ENCODE measurements at places on chromosomes 11 and 22.
A peak's percentile ranks its signal among the peaks of the same experiment; 100 is the strongest.

GRCh38 chr11:87438416-87438815 lies 400.7 kb downstream of the TMEM135 start:
- DNase-seq = no peak

- DNase-seq = no peak
These were observed 4.3 kb downstream of the SELENOM start for GRCh38 chr22:31103111-31103510.

GRCh38 chr11:64438986-64439771 lies 80.2 kb downstream of the RPS6KA4 start:
- DNase-seq = no peak

GRCh38 chr11:30585892-30586250 lies 282 bp downstream of the MPPED2 start:
- DNase-seq = no peak

GRCh38 chr11:2952290-2952689 lies 23.1 kb upstream of the PHLDA2 start:
- DNase-seq = no peak

DNA sequence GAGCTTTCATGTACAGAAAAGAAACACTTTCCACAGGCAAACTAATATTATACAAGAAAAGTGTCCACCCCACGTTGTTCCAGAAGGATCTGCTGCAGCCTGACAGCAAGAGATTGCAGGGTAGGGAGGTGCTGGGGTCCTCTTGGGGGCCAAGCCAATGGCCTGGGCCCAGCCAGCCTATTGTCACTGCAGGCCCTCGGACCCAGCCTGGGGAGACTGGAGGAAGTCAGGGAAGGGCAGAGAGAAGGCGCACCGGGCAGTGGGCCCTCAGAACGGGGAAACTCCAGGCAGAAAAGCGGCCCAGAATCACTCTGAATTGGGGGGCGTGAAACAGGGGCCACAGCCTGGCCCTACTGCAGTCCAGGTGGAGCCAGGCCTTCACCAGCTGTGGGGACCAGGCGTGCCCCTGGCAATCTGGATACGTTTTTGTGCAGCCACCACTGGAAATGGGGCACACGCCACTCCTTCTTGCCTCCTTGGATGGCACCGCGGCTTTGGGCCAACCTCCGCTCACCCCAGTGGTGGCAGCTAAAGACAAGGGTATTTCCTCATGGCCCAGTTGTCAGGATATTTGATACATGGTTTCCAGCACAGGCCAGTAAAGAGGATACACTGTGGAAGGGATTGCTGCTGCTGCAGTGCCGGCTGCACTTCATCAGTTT lies 3.9 kb upstream of the NAP1L4 start:
- no peak for DNase-seq

- DNase-seq = no peak
These were observed 36.1 kb downstream of the ME3 start for GRCh38 chr11:86636275-86636674.

DNA sequence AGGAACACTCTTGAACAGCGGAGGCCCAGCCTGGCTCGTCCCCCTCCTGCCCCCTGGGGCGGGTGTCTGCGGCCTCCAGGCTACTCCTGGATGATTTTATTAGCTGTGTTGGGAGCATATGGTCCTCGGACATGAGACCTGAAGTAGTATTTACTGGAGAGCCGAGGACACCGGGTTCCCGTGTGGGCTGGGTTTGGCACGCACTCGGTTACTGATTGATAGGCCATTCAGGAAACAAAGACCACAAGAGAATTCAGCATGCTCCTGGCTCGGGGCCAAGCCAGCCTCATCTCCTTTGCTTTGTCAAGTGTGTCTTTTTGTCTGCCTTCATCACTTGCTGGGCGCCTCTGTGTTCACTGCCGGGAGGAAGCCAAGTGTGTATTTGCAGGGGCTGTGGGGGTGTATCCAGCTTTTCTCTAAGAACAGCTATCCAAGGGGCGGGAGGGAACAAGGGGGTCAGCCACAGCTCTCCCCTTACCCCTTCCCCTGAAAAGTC lies 9.7 kb downstream of the FXYD2 start:
- DNase-seq = peak; percentile 91

DNA sequence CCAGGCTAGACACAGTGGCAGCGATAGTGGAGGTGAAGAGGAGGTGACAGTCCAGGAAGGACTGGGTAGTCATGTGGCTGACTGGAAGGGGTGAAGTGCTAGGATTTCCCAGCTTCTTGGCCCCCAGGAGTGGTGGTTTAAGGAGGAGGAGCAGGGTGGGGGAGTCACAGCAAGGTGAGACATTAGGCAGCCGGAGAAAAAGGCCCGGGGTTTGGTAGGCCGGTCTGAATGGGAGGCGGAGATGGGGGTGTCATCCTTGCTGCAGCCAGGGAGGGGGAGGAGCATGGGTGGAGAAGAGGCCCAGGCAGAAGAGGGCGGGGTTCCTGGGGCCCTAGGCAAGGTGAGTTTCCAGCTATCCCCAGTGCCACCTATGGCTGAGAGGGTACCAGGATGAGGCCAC lies 6.1 kb downstream of the SIPA1 start:
- no peak for DNase-seq

DNA sequence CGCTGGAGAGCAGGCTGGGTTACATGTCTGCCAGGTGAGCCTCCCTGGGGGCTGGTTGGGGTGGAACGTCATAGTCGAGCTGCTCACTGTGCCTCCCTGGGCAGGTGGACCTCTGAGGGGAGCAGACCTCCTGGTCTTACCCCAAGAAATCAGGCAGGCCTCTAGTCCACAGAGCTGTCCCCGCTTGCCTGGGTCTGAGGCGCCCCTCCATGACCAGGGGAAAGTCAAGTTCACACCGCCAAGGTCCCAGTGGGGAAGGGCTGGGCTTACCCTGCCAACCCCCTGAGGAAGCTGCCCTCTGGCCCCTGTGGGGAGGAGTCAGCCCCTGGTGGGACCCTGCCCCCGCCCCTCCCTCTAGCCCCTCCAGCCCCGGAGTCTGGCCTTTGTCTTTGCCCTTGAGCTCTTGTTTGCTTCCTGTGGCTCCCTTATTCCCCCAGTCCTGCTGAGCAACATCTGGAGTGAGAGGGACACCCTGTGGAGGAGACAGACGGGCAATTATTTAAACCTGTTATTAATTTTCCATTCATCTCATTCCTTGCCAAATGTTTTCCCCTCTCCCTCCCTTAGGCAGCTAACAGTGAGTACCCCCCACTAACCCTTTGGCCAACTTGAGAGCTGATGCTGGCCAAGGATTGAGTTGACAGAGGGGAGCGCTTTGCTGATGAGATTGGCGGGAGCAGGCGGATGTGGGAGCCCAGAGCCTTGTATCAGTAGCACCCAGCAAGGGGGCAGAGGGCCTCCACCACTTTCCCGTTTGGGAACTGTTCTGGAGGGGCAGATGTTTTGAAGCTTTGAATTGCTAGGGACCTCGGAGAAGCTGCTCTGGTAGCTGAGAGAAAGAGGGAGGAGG lies 83.4 kb downstream of the CEP164 start:
- no peak for DNase-seq

DNA sequence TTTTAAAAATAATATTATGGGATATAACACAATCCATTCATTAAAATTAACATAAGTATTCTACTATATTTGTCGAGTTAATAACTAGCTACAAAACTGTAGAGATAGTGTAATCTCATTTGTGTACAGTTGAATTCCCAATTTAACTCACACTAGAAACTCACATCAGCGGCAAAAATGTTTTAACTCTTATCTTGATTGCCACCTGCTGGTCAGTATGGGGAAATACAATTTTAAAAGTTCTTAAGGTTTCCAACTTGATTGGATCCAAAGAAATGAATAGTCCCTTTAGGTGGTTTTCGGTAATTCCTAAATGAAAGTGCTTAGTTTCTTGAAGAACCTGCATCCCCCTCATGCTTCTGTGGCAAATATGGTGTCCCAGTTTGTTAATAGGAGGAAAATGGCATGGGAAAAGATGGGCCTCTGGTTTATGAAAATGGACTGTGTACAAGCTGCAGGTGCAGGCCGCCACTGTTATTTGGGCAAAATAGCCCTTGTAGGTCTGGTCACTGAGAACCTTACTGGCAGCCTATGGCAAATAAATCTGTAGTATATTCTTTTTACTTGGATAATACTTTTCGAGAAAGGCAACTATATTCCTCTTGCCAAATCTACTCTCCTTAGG lies 33.7 kb upstream of the SLC17A6 start:
- DNase-seq = no peak

GRCh38 chr22:38221908-38222796 lies 20.4 kb downstream of the MAFF start:
- DNase-seq = no peak

GRCh38 chr22:24400034-24400725 lies 27.2 kb upstream of the ADORA2A start:
- DNase-seq = no peak

DNA sequence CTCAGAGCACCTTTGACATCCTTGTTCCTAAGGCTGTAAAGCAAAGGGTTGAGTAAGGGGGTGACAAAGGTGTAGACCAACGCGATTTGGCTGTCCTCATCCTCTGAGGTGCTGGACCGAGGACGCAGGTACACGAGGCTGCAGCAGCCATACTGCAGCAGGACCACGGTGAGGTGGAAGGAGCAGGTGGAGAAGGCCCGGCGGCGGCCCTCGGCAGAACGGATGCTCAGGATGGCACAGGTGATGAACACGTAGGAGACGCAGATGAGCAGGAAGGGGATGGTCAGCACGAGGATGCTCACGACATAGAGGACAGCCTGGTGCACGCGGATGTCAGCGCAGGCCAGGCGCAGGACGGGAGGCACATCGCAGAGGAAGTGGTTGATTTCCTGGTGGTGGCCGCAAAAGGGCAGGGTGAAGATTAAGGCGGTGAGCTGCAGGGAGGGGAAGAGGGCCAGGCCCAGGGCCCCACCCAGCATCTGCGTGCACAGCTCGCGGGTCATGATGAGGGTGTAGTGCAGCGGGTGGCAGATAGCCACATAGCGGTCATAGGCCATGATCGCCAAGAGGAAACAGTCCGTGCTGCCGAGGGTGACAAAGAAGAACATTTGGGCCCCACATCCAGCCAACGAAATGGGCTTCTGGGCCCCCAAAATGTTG lies 632 bp downstream of the OR10Q1 start:
- no peak for DNase-seq

DNA sequence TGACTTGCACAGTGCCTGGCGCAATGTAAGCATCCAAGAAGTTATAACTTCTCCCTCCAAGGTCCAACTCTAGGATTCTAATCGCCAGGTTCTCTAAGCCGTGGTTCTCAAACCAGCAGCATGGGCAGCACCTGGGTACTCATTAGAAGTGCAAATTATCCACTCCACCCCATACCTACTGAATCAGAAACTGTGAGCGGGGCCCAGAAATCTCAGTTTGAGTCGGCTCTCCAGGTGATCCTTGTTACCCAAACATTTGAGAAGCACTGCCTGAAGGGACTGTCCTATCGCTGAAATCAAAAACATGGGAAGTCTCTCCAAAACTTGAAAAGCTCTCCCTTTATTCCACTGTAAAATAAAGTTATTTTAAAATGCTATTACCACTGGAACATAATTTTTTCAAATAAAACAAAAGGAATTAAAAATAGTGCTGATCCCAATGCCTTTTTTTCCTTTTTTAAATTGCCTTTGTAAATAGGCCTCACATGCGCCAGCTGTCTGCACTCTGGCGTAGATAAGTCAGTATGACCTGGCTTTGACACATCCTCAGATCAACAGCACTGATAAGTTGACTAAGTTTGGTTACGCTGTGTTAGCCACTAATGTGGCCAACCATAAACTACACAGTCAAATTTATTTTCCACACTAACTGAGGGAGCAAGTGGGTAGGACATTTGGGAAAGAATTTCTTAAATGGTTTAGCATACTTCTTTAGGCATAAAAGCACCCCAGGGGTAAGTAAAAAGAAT lies 8.4 kb upstream of the CTR9 start:
- DNase-seq = no peak

DNA sequence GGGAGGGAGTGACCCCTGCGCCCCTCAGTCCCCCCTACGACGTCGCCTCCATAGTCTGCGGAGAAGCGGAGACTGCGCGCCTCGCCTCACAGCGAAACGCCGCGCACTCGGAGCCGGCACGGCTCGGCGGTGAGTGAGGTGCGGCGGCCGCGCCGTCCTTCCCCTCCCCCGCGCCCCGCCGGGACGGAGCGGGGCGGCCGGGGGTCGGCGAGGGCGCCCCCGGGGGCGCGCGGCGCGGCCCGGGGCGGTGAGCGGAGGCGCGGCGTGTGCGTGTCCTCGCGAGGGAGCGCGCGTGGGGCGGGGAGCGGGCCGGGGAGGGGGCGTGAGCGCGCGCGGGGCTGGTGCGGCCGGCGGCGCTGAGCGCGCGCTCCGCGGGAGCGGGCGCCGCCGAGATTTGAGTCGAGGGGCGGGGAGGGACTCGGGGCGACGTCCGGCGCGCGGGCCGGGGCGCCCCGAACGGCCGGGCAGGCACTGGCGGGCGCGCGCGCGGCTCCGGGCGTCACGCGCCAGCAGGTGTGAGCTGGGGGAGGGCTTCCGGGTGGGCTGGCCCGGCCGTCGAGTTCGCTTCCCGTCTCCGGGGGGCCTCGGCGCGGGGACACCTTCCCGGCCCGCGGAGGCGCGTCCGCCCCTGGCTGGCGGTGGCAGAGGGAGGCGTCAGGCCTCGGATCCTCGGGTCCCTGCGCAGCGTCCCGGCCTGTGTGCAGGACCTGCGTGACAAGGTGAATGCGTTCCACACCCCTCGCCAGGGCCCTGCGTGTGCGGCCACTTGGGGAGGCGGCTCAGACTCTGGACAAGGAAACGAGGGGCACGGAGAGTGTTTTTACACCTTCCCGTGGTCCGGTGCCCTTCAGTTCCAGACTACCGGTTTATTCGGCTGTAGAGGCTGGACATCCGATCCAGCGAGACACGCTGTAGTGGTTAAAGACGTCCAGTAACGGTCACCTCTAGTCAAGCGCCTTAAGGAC lies 50.4 kb downstream of the FAM83F start:
- peak; percentile 79 for DNase-seq

DNA sequence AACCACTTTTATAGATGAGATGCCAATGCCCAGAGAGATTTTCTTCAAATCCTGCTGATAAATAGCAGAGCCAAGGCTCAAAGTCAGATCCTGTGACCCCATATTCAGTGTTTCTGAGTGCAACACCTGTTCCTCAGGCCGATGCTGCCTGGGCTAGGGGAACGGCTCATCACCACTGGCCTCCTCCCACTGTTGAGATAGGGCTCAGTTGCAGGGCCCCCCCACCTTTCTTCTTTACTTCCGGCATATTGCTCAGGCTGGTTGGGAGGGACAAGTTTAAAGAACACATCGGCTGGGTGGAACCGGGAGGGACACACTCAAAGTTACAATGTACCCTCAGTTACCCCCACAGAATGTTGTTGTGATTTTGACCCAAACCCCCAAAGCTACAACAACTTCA lies 88.3 kb upstream of the CRTAM start:
- no peak for DNase-seq

DNA sequence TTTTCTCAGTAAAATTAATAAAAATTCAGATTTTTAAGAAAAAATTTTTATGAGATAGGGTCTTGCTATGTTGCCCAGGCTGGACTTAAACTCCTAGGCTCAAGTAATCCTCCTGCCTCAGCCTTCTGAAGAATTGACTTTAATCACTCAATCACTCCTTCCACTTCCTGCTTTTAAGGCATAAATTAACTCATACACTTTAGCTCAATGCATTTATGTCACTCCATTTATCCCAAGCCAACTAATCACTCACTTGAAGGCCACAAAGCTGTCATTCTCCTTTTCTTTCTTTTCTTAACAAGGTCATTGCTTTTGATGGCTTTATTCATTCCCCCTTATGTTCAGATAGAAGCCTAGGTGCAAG lies 877 bp downstream of the ALG9 start:
- no peak for DNase-seq

GRCh38 chr22:45069925-45070324 lies 60.1 kb upstream of the PHF21B start:
- peak; percentile 10 for DNase-seq

Measured in stimulated activated naive CD8-positive, alpha-beta T cell treated with anti-CD3 and anti-CD28 coated beads, Interleukin-15, amount 100 ng/mL, for 72 hours (primary cell).